Stimulated activated CD8-positive, alpha-beta memory T cell treated with anti-CD3 and anti-CD28 coated beads, Interleukin-4, amount 100 ng/mL, for 48 hours (primary cell): ENCODE measurements at places on chromosomes 3 and 15.
A peak's percentile ranks its signal among the peaks of the same experiment; 100 is the strongest.

GRCh38 chr15:59821286-59821685 is 132.2 kb upstream of the BNIP2 start:
- DNase-seq: no peak

- no peak for DNase-seq
These were observed 53.6 kb upstream of the MYO5C start for GRCh38 chr15:52349052-52349700.

- DNase-seq: no peak
These were observed 29.8 kb downstream of the SPICE1 start for GRCh38 chr3:113485161-113485609.

- DNase-seq: peak; percentile 41
These were observed 20.7 kb downstream of the TIMP4 start for GRCh38 chr3:12138044-12138443.

DNA sequence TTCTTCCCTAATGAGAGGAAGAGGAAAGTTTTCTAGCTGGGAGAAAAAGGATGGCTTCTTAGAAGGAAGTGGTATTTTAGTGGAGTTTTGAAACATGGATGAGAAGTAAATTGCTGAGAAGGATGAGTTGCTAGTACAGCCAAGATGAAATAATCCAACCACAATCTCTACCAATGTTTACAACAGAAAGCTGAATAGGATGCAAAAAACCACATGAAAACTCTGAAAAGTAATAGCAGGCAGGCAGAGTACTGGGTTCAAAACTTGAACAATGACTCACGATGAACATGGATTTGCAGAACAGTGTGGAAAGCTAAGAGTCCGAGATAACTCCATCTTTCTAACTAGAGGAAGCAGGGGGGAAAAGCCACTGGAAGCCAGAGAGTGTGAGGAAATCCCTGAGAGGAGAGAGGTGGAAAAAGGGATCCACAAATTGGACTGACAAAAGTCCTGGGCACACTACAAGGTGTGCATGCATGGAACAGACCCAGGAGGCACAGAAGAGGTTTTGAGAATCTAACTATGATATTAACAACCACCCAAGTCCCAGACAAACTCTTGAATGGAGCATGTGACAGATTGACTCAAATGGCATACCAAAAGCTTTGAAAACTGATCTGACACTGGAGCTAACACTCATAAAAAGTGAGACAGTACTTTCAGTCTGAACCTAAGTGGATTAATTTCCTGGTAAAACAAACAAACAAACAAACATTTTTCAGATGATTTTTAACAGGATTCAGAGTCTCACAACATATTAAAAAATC is 76.7 kb downstream of the ST6GAL1 start:
- peak; percentile 15 for DNase-seq

GRCh38 chr15:39078026-39078425 is 502.9 kb upstream of the THBS1 start:
- DNase-seq: no peak

GRCh38 chr3:174675406-174675805 is 183.7 kb upstream of the NAALADL2 start:
- DNase-seq: no peak

DNA sequence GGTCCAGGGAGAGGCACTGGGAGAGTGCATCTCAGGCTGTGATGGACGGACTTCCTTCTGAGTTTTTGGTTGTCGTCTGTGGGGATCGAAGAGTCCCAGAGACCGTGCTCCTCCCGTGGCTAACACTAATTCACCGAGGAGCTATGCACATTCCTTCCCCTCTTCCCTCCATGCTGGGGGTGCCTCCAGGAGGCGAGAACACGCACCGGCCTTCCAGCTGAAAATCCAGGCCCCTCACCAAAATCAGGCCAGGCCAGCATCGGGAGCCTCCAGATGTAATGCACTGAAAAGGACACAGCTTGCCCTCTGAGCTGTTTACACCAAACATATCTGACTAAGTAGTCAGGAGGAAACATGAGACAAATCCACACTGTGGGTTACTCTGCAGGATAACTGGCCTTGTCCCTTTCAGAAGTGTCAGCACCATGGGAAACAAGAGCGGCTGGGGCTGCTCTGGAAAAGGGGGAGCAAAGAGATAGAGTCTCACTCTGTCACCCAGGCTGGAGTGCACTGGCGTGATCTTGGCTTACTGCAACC is 5.5 kb downstream of the RNU5B-1 start:
- DNase-seq: no peak

DNA sequence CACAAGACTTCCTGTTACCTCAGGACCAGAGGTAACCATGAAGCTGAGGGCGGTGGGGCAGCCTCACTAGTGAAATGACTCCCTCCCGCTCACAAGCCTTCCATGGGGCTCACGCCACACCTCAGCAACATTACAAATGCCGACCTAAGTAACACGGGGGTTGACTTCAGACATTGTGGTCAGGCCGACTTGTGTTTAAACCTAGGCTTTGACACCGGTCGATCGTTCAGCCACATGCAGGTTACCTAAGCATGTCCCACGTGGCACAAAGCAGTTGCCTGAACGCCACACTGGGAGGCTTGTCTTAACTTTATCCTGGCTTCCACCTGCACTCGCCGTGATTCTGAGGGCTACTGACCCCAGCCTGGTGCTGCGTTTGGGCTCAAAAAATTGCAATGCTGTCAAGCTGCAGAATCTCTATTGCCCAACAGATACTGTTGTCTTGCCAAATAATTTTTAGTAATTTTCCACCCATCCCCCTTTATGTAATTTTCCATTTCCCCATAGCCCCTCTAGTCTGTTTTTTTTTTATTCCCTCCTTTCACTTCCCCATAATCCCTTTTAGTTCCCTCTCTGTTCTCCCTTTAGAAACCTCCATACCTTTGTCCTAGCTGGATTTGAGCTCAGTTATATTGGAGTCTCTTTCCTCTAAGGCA is 158.6 kb upstream of the RGMA start:
- DNase-seq: no peak

- no peak for DNase-seq
These were observed 182.9 kb upstream of the FEZF2 start for GRCh38 chr3:62556121-62556815.

- DNase-seq: no peak
These were observed 242.8 kb upstream of the GBE1 start for GRCh38 chr3:82004266-82004665.

DNA sequence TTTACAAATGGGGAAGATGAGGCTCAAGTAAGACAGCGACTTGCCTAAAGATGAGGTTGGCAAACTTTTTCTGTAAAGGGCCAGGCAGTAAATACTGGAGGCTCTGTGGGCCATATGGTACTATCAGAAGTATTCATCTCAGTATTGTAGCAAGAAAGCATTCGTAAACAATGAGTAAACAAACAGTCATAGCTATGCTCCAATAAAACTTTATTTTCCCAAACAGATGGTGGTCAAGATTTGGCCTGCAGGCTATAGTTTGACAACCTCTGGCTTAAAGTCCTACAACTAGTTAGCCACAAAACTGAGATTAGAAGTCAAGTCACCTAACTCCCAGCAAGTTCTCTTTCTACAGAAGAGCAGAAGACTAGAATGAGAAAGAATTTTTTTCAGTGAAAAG is 177.0 kb upstream of the NECTIN3 start:
- DNase-seq: no peak

DNA sequence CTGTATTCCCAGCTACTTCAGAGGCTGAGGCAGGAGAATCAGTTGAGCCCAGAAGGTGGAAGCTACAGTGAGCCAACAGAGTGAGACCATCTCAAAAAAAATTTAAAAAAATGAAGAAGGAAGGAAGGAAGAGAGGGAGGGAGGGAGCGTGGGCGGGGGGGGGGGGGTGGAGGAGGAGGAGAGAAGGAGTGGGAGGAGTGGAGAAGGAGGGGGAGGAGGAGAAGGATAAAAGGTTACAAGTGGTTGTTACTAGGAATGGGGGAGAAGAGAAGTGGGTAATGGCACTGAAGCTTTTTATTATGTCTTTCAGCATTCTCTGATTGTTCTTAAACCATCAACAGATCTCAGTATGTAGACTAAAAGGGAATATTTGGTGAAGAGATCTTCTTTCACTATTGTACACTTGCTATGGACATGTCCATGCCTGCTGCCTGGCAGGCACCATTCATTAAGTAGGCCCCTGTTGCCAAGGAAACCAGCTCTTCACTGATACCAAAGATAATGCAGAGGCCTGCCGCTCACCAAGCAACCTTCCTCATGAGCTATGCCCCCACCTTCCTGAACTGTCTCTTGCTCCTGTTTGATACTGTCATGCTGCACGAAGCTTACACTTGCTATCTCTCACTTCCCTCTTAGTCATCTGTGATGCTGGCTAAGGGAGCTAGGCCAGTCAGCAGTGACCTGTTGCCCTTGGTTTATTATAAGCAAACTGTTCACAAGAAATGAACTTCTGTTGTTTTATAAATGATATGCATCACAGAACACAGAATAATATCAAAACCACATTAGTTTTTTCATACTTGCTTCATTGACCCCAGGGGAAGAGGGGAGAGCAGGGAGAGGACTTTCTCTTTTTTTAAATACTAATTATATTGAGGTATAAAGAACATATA is 23.1 kb downstream of the EPM2AIP1 start:
- peak; percentile 50 for DNase-seq

DNA sequence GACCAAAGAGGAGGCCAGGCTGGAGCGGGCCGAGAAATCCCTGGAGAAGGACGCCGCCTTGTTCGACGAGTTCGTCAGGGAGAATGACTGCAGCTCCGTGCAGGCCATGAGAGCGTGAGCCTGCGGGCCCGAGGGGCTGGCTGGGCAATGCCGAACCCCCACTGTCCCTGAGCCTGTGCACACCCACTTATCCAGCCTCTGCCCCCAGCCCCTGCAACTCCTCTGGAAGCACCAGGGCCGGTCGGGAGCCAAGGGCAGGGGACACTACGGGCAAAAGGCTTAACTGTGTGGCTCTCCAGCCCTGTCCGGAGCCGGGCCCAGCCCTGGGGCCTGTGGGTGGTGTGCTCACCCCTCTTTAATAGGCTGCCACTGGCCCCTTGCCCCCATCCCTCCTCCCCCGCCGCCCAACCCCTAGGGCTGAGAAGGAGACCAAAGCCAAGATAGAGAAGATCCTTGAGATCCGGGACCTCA is 24.0 kb downstream of the CFAP100 start:
- DNase-seq: no peak

DNA sequence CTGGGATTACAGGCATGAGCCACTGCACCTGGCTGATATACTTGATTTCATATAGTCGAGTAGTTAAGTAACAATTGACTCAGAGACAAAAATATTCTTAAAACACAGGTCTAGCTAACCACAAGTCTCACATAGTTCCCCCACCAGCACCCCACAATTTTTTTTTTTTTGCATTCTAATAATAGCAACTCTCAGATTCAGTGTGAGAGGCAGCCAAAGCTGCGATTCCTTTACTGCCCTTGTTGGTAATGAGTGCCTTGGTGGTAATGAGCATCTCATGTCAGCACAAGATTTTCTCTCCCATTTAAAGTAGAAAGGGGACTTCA is 72.5 kb downstream of the WWTR1 start:
- DNase-seq: no peak

DNA sequence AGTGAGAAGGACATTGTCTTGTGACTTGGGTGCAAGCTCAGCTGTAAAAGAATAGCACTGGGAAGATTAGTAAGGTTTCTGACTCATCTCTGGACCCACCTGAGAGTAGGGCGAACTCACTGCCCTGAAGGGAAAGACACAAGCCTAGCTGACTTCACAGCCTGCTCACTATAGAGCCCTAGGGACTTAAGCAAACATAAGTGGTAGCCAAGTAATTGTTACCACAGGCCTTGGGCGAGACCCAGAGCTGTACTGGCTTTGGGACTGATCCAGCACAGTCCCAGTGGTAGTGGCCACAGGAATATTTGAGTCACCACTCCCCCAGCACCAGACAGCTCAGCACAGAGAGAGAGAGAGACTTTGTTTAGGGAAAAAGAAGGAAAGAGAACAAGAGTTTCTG is 429.9 kb downstream of the TBL1XR1 start:
- DNase-seq: no peak

DNA sequence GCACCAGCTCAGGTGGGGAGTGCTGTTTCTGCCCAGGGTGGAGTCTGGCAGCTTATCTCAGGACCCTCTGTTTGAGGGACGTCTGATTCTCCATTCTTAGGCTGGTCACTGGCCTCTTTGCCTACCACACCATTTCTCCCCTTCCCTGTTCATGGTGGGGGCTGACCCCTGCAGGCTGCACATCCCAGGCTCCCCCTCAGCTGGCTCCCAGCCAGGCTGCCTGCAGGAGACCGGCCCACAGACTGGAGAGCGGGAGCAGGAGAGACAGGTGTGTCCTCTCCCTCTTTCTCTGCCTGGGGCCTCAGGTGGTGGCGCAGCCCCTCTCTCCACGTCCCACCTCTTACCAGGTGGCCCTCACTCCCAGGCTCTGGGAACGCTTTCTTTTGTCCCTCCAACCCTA is 60.8 kb downstream of the RAB11A start:
- no peak for DNase-seq

DNA sequence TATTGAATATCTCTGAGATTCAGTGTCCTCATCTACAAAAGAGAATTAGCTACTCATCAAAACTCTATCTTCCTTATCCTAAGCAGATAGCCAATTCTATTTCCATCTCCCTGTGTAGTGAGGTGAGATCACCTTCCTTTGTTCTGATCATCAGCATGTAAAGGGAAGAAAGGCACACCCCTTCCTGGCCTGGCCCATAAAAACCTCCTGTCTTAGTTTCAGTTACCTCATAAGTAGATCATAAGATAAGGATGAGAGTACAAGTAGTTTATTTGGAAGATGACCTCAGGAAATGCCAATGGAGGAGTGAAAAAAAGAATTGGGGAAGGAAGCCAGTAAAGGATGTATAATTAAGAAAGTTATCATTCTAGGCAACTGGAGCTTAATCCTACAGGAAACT is 114.5 kb upstream of the GADL1 start:
- no peak for DNase-seq
